ENCODE measurements at places on chromosomes 7 and 10.

GRCh38 chr7:117806011-117806410 lies 67.2 kb downstream of the CTTNBP2 start:
- DNase-seq = no peak

DNA sequence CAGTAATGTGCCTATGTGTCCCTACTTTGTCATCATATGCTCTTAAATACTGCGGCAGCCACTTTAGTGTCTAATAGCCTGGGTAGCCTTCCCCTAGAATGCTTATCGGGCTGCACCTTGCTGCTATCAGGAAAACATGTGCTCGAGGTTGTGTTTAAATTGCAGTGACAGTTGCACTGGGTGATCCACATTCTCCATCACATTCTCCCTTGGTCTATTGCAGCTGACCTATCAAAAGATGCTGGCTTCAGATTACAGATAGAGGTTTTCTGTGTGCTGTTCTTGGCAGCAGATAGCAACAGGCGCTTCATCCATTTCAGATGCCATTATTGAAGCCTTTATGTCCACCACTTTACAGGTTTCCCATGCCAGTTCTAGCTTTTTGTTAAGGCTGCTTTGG lies 130.1 kb upstream of the MDFIC start:
- DNase-seq = no peak

GRCh38 chr10:124715439-124715838 lies 28.7 kb downstream of the FAM53B start:
- DNase-seq = no peak

DNA sequence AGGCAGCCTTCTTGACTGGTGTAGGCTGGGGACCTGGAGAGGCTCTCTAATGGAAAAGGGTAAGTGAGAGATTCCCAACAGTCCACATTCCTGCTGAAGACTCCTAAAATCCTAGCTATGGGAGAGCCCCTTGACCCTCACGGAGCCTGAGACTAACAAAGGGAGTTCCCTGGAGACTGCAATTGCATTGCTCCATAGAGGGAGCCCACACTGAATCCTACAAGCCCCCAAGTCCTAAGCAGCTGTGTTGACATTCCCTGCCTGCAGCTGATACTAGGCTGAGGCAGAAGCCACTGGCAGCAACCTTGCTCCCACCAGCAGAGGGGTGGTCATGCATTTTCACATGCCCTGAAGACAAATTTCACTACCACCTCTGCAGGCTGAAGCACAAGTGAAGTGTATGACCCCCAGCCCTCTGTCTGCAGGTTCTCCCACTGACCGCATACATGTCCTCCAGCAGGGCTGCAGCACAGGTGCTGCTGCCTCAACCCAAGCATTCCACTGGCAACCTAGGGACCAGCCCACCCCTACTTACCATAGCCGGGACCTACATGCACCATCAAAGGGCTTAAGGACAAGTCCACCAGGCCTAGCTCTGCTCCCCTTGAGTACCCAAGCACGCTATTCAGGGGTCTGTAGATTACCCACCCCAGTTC lies 130.3 kb upstream of the SLC13A1 start:
- DNase-seq = no peak

DNA sequence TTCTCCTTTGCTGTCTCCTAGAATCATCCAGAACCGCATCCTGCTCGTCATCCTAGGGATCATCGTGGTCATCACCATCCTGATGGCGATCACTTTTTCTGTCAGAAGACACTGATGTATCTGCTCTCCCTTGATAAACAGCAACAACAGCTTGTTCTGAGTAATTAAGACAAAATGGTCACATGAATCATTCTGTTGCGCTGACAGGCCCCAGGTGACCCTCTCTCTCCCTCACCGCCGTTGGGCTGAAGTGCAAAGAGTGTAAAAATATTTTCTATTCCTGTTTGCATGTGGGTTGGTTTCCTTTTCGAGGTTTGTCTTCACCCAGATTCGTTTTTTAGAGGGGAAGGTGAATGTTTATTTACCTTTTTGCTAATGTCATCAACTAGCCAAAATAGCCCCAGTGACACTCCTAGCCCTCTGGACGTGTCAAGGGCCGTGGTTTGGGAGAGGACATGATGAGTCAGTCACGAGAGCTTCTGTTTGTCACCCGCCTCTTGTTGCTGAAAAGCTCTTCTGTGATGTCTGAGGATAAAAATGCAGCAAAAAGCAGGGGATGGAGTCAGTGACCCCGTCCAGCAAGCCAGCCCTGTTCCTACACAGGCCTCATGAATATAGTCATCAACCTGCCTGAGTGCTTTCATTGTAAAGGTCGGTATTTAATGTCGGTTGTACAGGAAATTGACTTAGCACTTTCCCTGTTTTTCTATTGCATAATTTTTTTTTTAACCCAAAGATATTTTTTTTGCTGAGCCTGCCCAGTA lies 134.6 kb upstream of the TCF7L2 start:
- DNase-seq = peak; percentile 61

- DNase-seq = no peak
Measured at GRCh38 chr7:111975346-111975745, 230.9 kb downstream of the DOCK4 start.

DNA sequence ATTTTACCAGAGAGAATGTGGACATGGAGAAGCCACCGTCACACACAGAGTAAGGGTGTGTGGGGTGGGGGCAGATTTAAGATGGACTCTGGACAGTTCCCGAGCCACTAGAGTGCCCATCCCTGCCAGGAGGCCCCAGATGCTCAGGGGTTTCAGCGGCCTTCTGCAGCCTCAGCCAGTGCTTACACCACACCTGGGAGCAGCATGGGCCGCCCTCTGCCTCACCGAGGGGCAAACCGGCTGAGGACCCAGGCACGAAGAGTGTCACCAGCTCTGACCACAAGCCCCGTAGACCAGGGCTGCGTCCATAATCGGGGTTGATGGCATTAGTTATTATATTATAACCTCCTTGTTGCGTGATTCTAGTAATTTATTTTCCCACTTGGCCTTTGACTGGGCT lies 6.7 kb upstream of the MNX1 start:
- no peak for DNase-seq

DNA sequence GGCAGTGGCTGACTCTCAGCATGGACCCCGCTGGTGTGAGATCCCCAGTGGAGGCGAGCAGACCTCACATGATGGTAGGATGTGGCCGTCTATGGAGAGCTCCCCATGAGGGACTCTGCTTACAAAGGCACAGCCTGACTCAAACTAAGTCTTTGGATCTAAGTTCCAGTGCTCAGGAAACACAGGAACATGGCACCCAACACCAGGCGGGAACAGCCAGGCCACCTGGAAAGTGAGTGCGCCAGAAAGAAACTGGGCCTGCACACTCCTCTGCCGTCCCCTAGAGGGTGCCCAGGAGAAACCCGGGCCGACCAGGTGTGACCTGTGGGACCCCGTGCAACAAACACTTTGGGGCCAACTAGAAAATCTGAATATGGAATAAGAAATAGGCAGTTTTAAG lies 10.0 kb downstream of the PITRM1 start:
- DNase-seq = no peak

GRCh38 chr10:62058896-62059216 lies 157.4 kb downstream of the ARID5B start:
- no peak for DNase-seq

DNA sequence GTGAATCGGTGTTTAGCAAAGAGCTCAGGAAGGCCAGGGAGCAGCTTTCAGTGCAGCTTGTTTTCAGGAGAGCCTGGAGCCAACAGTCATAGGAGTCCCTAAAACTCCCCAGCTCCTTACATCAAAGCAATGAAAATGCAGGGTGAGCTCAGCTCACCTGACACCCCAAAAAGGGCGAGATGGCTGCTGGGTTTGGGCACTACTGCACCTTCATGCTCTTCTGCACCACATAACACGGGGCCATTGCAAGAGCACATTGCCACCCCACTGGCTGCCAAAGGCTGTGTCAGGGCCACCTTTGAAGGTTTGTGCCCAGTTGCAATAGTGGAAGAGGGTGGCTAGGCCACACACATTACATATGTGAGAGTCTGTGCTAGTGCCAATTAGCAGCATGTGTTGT lies 25.0 kb upstream of the FRMD4A start:
- no peak for DNase-seq

- no peak for DNase-seq
Measured at GRCh38 chr10:79176949-79177602, 108.3 kb downstream of the ZMIZ1 start.

- no peak for DNase-seq
Measured at GRCh38 chr7:101875283-101875846, 57.9 kb downstream of the CUX1 start.

- DNase-seq = no peak
Measured at GRCh38 chr10:36700123-36700522, 425.3 kb upstream of the ANKRD30A start.

GRCh38 chr10:89738551-89739209 lies 37.3 kb downstream of the KIF20B start:
- no peak for DNase-seq

DNA sequence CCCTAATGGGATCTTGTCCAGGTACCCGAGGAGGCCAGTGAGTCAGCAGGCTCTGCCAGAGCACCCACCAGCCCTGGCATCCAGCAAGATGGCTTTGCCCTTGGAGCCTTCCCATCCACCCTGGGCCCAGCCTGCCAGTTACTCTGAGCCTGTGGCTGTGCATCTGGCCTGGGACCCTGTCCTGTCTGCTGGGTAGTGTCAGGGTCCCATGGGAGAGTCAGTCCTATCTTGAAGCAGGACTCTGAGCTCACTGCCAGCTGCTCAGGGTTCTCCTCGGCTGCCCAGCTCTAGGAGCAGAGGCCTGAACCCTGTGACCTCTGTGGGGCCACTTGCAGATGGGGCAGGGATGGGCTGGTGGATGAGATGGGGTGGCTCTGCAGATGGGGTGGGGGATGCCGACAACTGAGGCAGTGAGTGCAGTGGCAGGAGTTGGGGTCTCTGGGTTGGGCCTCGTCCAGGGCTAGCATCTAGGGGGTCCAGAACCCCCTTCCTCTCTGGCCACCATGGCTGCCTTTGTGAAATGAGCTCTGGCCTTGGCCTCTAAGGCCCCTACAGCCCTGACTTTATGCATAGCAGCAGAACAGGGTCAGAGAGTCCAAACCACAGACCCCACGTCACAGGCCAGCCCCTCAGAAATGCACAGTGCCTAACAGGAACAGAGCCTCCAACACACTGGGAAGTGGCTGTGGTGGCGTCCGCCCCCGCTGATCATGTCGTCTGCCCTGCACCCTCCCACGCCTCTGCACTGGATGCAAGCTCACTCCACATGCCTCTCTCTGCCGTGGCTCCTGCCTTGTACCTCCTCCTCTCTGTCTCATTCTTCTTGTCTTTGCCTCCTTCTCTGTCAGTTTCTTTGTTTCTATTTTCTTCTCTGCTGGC lies 88.1 kb upstream of the RET start:
- DNase-seq = no peak

- DNase-seq = no peak
Measured at GRCh38 chr7:35617041-35617440, 77.9 kb downstream of the HERPUD2 start.

- DNase-seq = no peak
Measured at GRCh38 chr10:3955493-3955892, 170.5 kb upstream of the KLF6 start.

- DNase-seq = no peak
Measured at GRCh38 chr7:154837622-154838021, 165.3 kb downstream of the PAXIP1 start.

- DNase-seq = peak; percentile 60
Measured at GRCh38 chr7:30594048-30594539, 584 bp upstream of the GARS1 start.

DNA sequence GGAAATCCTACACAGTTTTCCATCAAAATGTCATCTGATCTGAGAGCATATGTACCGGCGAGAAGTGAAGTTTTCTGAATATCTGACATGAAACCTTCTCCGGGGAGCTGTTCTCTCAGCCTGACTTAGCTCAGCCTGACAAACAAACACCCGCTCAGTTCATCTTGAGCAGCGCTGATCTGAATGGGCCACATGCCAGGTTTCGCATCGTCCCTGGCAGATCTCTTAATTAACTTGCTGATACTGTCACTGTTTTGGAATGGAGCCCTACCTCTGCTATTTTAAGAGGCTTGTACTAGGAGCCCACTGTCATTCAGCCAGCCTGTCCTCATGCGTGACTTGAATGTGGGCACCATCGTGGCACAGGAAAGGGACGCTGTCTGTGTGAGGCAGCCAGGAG lies 109.2 kb downstream of the STRA8 start:
- no peak for DNase-seq

DNA sequence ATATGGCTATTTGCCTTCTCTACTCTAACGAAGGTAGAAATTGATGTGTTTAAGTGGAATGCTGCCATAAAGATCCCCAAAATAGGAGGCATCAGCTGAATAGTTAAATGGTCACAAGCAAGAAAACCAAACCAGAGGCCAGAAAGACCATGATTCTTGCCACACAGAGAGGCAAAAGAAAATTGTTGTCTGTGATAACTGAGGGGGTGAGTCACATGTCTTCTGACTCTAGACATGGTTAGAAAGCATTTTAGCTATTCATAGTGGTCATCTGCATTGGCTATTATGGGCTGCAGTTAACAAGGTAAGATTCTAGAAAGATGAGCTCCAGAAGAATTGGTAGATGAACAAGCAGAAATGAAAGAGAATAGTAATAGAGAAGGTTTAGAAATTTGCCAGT lies 361.4 kb upstream of the NPSR1 start:
- DNase-seq = no peak

GRCh38 chr7:126959649-126960048 lies 293.1 kb downstream of the GRM8 start:
- DNase-seq = no peak
